GM13977 (cell line): ENCODE measurements at places on chromosomes 5 and 9.

DNA sequence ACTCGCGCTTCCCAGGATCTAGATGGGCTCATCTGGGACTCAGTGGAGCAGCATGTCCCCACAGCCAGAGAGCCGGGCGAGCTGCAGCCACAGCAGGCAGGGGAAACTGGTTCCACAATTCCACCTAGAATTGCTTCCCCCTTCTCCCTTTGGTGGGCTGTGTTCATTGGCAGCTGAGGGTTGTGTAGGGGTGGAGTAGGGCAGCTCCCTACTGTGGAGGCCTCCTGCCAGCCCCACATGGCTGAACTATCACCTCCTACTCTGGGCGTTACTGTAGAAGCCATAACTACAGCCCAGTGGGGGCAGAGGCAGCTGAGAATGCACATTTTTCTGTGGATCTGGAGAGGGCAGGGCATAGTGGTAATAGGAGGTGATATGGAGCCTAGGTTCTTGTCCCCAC, 44.8 kb downstream of the PPARGC1B start:
- DNase-seq, result no peak

DNA sequence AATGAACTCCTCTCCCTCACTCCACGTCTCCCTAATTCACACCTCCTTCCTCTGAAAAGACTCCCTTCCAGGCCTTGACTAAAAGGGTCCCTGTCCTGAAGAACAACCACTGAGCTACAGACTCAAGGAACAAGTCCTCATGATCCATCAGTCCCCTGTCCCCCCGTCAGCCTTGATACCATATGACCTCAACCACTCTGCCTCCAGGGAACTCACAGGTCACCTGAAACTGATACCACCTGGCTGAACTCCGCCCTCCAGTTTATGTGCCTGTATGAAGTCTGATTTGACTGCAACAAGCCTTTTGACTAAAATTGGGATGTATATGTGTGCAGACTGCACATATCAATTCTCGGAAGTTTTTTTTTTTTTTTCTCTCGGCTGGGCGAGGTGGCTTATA, 88.7 kb downstream of the UGCG start:
- DNase-seq, result peak; percentile 26

DNA sequence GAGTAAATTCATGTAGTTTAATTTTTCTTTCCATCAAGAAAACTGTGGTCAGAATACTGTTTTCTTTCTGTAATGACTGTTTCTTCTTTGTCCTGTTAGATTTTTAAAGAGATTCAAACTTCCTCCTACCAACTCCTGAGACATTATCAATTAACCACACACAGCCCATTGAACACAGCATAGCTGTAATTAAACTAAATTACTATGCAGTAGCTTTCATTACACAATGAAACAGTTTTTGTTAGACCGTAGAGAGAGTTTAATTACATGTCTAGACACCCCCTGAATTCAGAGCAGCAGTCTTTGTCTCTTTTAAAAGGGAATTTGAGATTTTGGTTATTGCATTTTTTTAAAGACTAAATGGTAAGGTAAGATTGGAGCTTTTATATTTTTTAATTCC, 77.5 kb downstream of the STARD4 start:
- DNase-seq, result no peak

DNA sequence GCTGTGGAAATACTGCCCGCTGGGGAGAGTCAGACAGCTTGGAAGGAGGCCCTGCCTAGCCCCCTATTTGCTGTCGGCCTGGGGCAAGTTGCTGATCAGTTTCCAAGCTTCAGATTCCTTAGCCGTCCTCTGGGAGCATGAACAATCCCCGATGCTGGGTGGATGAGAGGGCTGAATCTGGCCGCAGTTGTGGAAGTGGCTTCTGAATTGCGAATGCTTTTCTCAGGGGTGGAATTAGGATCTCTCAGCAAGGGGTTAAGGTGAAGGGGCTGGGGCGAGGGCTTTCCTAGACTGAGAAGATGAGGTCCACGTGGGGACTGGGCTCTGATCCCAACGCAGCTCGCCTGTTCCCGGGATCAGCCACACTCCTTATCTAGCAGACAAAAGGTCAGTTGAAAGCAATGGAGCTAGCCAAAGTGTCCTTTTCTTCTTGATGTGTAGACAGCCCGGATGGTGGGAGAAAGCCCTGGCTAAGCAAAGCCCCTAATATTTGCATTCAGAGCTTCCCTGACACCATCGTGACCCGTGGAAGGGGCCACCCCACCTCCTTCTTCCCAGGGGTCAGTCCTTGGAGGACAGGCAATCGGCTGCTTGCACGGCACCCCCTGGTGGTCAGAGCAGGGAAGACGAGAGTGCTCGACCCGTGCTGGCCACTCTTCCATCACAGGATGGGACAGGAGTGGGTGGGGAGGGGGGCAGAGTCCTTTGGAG, 54.9 kb downstream of the COL15A1 start:
- peak; percentile 75 for DNase-seq

GRCh38 chr5:115522832-115523403, 21.7 kb downstream of the FEM1C start:
- DNase-seq, result no peak

DNA sequence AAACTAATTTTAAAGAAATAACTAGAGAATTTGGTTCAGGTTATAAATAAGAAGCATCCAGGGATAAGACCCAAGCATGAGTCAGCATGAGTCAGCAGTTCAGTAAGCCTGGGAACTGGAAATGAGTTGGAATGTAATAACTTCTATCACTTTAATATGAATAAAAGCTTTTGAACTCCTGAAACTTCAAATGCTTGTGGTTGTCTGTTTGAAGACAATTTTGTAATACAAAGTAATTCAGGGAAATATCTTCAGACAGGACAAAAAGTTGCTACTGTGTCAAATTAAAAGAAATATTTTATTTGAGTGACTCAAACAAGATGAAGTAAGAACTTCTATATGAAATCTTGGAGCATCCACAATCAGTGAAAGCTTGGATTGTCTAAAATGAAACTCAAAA, 331.2 kb upstream of the DAB2 start:
- no peak for DNase-seq

DNA sequence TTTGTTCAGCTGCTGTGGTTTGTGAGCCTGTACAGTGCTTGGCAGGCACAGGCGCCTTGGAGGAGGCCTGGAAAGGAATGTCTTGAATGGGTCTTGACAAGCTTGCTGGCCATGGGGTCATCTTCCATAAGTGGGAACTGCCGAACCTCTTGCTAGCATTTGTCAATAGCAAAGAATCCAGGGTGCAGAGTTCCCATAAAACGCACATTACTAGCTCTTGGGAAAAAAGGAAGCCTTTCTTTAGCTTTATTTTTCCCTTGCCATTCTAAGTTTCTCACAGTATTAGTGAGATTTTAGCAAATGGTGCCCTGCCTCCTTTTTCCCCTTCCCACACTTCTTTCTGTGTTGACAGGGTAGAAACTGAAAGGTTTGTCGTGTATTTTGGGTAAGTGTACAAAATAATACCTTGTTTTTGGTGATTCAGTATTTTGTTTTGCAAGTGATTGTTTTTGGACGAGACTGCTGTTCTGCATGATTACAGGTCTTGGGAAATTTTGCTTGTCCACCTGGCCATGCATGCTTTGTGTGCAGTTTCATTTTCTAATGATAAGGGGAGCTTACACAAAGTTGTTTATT, 82.0 kb downstream of the ADGRV1 start:
- DNase-seq, result peak; percentile 6

GRCh38 chr9:98081477-98082219, 25.1 kb downstream of the NANS start:
- no peak for DNase-seq

DNA sequence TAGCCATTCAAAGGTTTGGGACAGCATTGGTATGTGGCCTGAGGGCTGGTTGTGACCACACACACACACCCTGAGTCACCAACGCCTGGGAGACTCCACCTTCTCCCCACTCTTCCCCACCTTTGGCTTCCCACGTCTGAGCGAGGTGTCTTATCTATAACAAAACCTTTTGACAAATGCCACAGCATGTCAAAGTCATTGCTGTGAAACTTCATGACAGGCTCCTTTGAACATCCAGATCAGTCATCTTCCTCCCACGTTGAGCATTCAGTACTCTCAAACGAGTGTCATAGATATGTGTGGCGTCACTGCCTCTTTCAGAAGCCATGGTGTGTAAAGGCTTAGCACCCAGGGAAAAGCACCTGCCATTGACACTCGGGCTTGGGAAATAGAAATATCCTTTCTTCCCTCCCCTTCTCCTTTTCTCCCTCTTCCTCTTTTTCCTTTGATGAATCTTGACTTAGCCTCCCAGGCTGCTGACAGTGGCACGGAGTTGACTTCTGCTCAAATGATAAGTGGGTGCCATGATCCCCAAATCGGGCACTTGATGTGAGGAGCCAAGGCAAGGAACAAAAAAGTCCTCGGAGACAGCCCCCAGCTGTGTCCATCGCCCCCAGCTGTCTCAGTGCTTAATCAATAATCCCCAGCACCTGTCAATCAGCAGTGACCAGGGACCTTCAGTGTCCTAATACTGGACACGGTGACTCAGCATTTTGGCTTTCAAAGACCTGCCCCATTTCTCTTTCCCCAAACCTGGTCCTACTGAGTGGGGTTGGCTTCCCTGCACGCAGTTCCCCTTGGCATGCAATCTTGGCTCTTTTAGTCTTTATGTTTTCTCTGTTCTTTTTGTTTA, 114.8 kb downstream of the FGF18 start:
- DNase-seq, result no peak

DNA sequence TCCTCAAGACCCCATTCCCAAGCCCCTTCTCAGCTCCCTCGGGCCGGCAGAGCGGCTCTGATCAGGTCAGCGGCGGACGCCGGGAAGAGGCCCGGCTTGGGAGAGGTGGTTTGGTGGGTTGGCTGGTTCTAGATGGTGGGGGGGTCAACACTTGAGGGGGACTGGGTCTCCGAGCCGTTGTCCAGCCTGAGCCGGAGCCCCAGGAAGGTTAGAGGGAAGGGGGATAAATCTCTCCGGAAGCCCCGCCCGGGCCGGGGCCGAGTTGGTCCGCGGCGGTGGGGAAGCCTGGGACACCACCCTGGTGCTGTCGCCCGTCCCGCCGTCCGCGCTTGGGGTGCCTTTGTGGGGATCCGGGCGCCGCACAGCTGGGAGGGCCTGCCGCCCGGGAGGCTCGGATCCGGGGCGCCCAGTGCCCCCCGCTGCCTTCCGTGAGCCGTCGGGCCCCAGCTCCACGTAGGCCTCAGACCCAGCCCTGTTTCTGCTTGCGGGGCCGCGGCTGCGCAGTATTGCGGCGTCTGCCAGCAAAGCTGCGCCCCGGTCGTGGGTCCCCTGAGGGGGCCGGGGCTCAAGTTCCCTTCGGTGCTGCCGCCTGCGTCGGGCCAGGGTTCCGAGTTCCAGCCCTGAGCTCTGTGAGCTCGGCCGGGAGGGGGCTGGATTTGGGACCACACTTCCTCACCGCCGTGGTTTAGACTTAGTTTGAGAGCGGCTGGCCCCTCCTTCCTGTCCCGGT, 542 bp upstream of the TRIM52 start:
- DNase-seq, result peak; percentile 71

GRCh38 chr9:101307524-101308213, 77.1 kb downstream of the BAAT start:
- DNase-seq, result no peak

GRCh38 chr9:106745457-106745856, 117.5 kb upstream of the ZNF462 start:
- DNase-seq, result no peak

DNA sequence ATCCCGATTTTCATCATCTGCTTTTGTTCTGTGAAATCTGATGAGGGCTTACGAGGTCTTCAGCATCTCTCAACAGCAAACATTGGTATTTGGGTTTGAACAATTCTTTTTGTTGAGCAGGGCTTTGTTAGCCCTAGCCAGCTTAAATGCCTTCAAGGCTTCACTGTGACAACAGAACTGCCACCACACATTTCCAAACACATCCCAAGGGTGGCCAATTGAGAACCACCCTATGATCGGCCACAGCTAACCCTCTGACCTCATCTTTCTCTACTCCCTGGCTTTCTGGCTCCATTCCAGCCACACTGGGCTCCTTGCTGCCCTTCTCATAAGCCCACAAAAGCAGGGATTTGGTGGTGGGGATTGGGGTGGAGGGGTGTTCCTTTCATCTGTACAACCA, 17.6 kb downstream of the MTX3 start:
- no peak for DNase-seq

- DNase-seq, result no peak
Measured at GRCh38 chr9:87193925-87194868, 246.9 kb upstream of the GAS1 start.

DNA sequence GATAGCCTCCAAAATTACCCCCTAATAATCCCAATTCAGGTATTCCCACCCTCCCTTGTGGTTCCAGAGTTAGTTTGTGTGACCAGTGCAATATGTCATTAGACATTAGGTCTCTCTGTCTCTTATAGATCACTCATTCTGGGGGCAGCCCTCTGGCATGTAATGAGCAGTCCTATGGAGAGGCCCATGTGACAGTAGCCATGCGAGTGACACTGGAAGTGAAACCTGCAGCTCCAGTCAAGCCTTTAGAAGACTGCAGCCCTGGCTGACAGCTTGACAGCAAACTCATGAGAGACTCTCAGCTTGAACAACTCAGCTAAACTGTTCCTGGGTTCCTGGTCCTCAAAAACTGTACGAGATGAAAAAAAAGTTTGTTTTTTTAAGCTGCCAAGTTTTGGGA, 54.0 kb upstream of the HSPB3 start:
- peak; percentile 48 for DNase-seq

DNA sequence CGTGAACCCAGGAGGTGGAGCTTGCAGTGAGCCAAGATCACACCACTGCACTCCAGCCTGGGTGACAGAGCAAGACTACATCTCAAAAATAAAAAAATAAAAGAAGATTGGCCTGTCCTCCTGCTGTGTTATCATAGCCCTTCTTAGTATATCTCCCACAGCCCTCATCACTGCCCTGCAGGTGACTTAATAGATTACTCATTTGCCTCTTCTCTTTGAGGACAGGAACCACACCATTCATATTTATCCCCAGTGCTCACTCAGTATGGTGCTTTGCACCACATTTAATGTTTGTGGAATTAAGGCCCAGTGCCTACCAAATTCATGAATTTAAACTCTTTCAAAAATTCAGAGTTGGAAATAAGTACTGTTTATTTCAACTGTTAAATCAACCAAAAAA, 10.3 kb downstream of the IDNK start:
- DNase-seq, result no peak

- no peak for DNase-seq
Measured at GRCh38 chr5:1171340-1171941, 30.0 kb upstream of the SLC6A19 start.

DNA sequence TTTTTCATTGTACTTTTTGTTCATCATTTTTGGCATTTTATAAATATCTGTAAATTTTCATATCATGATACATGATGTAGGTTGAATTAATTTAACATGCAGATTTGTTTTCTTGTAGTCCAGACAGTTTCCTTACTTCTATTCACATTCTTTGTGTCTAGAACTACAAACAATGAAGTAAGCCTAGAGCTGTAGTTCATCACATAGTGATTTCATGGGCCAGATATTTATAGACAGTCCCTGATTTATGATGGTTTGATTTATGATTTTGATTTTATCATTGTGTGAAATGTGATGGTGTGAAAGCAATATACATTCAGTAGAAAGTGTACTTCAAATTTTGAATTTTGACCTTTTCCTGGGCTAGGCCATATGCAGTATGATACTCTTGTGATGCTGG, 139.0 kb downstream of the ARHGEF28 start:
- no peak for DNase-seq

GRCh38 chr5:112594095-112594850, 143.4 kb upstream of the APC start:
- DNase-seq, result no peak

- no peak for DNase-seq
Measured at GRCh38 chr9:29456940-29457339, 1883.7 kb upstream of the C9orf72 start.

- DNase-seq, result no peak
Measured at GRCh38 chr5:163813900-163814299, 308.5 kb downstream of the MAT2B start.
